EH (cell line): ENCODE measurements at places on chromosomes 2 and 18.

DNA sequence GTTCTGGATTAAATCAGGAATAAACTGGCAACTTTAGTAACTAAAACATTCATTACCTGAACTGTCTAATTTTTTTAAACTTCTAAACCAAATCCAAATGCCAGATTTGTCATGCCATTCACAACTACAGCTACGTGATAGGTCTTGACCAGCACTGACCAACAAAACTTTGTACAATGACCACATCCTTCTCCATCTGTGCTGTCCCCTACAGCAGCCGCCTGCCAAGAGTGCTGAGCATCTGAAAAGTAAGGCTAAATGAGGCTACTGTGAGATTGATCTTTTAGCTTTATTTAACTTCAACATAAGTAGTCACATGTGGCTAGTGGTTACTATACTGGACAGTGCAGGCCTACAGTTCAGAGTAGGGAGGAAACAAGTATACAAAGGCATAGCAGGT lies 7.6 kb downstream of the FAM168B start:
- DNase-seq: no peak

GRCh38 chr2:136452528-136452927 lies 312.8 kb upstream of the THSD7B start:
- no peak for DNase-seq

GRCh38 chr18:64982414-64983055 lies 768.3 kb upstream of the CDH7 start:
- no peak for DNase-seq

- DNase-seq: peak; percentile 72
Observed at GRCh38 chr18:7221424-7222155, 9.3 kb upstream of the LRRC30 start.

DNA sequence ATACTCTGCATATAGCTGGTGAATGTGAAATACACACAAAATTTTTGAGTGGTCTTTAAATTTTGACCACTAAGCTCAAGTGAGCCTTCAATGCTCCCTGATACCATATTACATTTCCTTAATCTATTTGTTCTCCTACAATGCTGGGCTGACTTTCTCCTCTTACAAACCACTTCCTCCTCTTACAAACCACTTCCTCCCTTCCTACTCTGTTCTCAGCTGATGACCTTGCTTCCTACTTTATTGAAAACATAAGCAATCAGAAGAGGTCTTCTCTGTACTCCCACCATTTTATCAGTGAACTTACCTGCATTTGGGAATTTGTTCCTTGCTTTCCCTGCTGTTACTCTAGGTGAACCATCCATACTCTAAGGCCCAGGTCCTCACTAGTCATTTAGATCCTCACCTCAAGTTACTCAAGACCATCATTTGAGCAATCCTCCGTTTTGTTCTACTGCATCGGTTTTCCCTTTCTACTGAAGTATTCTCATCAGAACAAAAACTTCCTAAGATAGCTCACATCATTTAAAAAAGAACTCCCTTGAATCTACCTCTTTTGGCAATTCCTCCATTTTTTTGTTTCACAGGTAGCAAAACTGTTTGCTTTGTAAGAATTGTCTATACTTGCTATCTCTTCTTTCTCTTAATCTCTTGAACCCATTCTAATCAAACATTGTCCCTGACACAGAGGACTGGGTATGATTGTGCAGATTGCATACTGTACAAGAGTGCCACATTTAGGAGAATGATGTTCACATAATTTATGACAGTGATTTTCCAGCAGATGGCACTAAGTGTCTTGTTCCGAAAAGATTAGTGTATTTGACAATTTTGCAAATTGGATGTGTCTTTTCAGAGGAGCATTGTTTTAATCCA lies 96.5 kb downstream of the EPB41L5 start:
- peak; percentile 54 for DNase-seq

GRCh38 chr2:43184339-43184895 lies 42.0 kb downstream of the ZFP36L2 start:
- DNase-seq: peak; percentile 55

- DNase-seq: no peak
Observed at GRCh38 chr2:57868619-57869139, 177.9 kb upstream of the VRK2 start.

DNA sequence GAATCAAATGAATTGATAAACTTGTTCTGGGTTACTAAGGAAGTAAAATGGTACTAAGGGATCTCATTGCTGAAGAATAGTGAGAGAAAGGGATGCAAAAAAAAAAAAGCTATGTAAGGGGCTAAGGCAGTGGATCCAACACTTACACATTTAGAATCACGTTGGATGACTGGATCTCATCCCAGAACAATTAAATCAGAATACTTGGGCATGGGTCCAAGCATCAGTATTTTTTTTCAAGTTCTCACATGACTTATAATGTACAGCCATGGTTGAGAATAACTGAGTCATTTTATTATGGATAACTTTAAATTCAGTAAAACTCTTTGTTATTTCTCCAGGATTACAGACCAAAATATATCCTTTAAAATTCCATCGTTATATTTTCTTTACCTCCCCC lies 8.5 kb downstream of the DSC1 start:
- DNase-seq: no peak
